GM23338 (cell line): ENCODE measurements at places on chromosomes 5 and 9. TPM values are rescaled to one million over a fixed set of nuclear protein-coding genes. Genes with fewer than 3 reads are reported as not detected.

- DNase-seq: peak; percentile 32
Observed at GRCh38 chr5:50623666-50624065, 42.8 kb upstream of the PARP8 start.

GRCh38 chr9:71924576-71924975, 13.1 kb downstream of the C9orf85 start:
- no peak for DNase-seq

DYNC2I2 gene
- total RNA-seq: 68.4 and 78.3 TPM in 2 replicates

SLC34A3 gene
- not detected in 2 replicates for total RNA-seq

SURF6 gene
- 27.1 and 27.6 TPM in 2 replicates for total RNA-seq

DNA sequence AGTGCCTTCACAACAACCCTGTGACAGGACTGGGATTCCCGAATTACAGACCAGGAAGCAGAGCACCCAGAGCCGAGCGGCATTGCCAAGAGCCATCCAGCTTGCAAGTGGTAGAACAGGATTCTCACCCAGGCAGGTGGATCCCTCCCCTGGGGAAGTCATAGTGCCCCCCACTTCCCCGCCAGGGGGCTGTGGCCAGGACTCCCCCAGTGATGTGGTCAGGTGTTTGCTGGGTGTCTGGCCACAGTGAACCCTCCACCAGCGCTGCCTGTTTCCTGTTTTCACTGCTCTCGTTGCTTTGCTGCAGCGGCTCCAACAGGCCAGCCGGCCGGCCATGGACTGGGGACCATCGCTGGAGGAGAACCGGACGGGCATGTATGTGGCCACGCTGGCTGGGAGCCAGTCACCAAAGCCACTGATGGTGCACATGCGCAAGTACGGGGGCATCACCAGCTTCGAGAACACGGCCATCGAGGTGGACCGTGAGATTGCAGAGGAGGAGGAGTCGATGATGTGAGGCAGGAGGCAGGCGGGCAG, 19.3 kb downstream of the SLC6A7 start:
- DNase-seq: no peak

DNA sequence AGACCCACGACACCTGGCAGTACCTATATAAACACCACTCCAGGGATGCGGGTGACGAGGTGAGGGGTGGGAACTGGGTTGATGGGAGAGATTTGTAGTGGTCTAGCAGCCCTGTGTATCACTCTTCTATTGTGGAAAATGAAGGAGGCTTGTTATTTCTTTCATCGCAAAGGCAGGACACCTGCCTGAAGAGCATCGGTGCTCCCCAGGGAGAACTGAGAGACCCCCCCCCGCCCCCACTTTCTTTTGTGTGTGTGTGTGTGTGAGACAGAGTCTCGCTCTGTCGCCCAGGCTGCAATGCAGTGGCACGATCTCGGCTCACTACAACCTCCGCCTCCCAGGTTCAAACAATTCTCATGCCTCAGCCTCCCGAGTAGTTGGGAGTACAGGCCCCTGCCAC, 8.3 kb upstream of the WDR5 start:
- no peak for DNase-seq

LEAP2 gene
- total RNA-seq: 0.54 and 1.8 TPM in 2 replicates

- no peak for DNase-seq
Observed at GRCh38 chr5:54689411-54690251, 172.1 kb downstream of the SNX18 start.

GRCh38 chr9:83596899-83597504, 25.9 kb upstream of the IDNK start:
- peak; percentile 84 for DNase-seq

DNA sequence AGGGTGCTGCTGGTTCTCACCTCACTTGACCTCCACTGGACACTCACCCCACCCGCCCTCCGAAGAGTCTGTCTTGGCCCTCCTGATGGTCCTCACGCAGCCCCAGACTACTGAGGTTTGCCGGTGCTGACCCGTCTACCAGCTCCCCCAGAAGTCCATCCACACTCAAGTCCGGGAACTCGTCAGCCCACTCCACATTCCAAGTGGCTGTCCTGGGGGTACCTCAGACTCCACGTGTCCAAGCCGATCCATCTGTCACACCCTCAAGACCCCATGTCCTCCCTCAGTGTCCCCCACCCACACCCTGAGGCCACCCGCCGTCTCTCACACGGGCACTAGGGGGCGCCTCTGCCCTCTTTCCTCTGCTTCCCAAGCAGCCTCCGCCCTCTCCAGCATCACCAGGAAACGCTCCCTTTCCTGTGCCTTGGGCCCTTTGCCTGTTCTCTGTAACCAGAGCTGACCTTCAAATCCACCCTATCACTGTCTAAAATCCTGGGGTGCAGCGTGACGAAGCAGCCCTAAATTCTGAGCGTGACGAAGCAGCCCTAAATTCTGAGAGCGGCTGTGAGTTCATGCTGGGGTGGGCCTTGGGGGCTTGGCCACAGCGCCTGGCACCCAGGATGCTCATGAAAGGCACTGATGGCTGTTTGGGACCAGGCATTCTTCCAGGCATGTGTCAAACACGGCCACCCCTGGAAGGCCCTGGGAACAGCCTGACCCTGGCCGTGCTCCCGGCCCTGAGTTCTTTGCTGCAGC, 95.7 kb downstream of the KCNT1 start:
- peak; percentile 87 for DNase-seq

DNA sequence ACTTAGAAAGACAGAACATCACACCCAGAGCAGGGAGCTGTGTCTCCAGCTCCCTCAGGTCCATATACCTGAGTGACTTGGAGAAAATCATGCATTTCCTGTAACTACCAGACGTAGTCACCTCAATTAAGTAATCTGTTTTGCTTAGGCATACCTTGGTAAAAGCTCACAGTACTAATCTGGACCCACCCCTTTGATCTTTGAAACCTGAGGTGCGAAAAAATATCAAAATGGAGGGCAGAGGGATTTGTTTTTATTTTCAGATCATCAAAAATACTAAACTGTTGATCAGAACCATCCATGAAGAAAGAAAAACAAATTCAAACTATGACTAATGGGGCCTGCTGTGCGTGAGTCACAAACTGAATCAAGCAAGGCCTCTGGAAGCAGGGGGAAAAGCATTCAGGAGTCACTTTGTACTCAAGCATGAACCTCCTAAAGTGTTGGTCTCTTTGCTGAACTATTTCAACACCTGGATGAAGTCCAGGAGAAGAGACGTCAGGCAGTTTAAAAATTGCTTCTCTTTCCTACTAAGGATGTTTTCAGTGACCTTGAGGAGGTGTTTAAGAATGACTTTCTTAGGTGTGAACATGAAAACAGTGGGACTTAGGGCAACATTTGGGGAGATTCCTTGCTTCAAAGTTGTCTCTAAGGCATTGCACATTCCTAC, 76.3 kb downstream of the MUSK start:
- DNase-seq: no peak

DNA sequence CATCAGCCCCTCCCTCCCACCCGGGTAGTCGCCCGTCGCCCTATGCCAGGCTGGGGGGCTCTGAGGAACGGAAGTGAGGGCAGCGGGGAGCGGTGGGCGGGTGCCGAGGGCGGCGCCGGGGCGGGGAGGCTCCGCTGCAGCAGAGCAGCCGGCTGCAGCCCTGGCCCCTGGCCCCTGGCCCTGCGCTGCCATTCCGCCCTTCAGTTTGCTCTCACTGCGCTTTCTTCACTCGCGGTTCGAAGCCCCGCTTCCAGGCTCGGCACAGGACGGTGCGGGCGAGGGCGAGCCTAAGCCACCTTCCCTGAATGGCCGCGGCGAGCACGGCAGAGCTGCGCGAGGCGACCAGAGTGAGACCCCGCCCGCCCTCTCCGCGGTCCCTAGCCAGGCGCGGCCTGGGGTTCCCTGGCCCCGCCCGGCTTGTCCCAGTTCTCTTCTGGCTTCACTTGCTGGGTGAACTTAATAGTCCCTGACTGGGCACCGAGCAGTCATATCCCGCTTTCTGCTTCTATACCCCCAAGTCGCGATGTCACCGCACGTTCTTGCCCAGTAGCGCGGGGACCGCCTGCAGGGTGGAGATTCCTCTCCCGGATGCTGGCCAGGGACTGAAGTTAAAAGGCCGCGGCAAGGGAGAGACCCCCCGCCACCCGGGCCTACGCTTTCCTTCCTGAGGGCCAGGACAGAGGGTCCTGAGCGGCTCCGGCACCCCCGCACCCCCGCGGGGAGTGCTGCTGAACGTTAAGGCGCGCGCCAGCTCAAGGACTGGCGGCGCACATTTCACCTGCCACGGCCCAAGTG, 623 bp upstream of the TRIM36 start:
- peak; percentile 73 for DNase-seq

DNA sequence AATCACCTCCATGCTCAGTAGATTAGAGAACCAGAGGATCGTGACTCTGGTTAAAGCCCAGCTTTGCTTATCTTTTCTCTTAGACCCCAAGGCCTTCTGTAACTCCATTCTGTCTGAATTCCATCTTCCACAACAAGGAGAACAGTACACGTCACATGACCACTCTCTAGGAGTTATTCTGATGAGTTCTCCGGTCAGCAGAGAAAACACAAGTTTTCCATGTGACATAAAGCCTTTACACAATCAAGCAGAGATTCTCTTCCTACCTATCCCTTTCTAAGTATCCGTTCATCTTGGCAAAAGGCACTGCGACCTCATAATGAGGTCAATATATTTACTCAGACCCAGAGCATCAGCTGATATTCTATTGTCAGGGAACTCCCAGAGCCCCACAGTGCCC, 112.3 kb downstream of the TRPM6 start:
- DNase-seq: no peak

NME5 gene
- total RNA-seq: not detected in 2 replicates

DNA sequence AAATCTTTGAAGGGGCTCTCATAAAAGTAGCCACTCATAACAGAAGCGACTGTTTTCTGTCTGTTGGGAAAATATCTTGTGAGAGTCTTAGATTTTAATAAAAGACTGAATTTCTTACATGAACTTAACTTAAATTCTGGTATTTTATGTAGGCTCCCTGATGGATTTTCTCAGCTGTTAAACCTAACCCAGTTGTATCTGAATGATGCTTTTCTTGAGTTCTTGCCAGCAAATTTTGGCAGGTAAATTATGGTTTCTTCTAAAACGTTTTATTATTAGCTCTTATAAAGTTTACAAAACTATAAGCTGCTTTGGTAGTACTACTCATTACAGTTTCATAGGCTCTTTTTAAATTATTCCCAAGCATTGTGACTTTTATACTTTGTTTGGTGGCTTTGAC, 87.0 kb downstream of the ERBIN start:
- DNase-seq: no peak

TAF11L10 gene
- total RNA-seq: not detected in 2 replicates

- no peak for DNase-seq
Observed at GRCh38 chr5:78968781-78969180, 16.3 kb downstream of the ARSB start.

- DNase-seq: peak; percentile 97
Observed at GRCh38 chr9:116471093-116471906, 215.8 kb upstream of the TRIM32 start.

DNA sequence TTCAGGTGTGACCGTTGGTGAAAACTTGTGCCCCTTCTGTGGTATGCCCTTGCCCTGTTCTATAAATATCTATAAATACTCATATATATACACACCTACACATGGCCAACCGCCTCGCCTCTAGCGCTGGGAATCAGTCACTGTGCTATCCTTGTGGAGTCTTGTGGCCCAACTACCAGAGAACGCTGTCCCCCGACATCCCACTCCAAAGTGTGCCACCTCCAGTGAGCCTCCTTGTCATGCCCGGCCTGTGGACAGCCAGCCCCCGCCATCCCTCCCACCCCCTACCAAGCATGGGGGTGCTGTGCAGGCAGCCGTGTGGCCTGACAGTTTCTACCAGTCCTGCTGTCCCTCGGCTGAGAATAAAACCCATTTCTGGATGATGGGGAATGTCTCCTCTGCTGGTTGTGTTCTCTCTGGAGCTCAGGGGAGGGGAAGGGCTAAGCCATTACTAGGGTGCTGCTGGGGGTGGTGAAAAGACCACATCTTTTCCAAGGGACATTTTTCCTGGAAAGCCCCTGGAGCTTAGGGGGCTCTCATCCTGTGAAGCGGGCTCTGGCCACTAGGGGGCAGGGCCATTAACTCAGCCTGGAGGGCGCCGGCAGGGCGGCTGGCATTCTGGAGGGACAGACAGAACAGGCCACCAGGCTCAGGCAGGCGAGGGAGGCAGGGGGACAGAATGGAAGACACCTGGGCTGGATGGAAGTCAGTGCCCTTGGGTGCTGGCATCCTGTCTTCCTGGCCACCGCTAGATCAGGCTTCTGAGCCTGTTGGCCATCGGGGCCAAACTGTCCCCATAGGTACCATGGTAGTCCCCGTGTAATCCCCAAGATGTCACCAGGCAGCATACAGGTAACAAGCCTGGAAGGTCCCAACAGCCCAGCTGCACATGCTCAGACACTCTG, 20.7 kb downstream of the GOLGA2 start:
- DNase-seq: peak; percentile 94

- DNase-seq: no peak
Observed at GRCh38 chr9:116345817-116346216, 192.2 kb downstream of the PAPPA start.

SLC6A7 gene
- total RNA-seq: not detected in 2 replicates

- DNase-seq: peak; percentile 50
Observed at GRCh38 chr9:74496406-74496805, 729 bp upstream of the RORB start.

GZMA gene
- total RNA-seq: not detected in 2 replicates

DNA sequence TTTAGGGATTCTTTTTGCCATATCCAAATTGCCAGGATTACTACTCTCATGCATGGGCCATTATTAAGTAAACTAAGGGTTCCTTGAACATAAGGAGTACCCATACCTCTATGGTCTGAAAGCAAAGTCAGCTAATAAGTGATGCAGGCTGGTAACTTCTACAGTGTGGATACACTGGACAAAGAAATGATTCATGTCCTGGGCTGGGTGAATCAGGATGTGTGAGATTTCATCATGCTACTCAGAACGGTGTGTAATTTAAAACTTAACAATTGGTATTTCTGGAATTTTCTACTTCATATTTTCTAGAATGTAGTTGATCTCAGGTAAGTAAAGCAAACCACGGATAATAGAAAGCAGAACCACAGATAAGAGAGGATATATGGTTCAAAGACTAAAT, 428.8 kb downstream of the CHSY3 start:
- no peak for DNase-seq

DNA sequence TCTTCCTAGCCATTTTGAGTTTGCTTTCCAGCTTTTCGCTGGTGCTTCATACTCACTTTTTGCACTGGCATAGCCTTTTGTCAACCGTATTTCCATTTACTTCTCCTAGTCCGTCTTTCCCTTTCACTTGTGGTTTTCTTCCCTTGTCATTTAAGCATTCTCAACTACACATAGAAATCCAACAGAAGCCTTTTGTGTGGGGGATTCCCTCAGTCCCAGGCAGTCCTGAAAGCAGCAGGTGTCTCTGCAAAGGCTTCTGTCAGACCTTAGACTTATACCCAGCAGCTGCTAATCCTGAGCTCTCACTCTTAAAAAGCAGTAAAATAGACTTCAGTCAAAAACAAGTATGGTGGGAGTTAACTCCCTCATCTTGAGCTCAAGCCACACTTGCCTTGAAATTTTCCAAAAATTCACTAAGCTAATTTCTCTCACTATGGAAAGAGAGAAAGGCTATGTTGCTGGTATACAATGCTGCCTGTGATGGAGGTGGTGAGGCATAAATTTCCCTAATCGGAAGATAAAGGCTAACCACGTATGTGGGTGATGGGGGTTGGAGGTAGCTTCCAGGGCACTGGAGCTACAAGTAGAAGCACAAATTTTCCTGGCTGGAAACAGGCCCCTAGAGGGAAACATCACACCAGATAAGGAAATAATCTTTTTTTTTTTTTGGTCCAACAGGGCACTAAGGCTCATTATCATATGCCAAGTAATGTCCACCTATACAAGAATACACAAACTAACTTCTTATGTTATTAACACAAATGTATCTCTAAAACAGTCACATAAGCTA, 34.8 kb upstream of the IFNK start:
- no peak for DNase-seq

KCNN2 gene
- total RNA-seq: 14.7 and 24.7 TPM in 2 replicates

- DNase-seq: no peak
Observed at GRCh38 chr5:151162776-151163175, 5.2 kb upstream of the ANXA6 start.
